ENCODE measurements at places on chromosomes 4 and X.

DNA sequence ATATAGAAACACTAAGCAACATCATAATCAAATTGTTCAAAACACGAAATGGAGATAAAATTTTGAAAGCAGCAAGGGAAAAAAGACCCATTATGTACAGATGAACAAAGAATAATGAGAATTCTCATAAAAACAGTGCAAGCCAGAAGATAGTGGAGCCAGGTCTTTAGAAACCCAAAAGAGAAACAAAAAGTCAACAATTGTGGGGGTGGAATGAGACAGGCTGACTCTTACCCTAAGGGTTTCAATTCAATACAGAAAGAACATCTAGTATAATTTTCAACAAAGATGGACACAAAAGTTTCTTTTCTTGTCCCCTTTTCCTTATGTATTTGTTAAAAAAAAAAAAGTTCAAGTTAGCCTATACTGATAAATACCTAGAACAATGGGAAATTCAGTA is 34.0 kb upstream of the MAGEB2 start:
- DNase-seq = no peak

DNA sequence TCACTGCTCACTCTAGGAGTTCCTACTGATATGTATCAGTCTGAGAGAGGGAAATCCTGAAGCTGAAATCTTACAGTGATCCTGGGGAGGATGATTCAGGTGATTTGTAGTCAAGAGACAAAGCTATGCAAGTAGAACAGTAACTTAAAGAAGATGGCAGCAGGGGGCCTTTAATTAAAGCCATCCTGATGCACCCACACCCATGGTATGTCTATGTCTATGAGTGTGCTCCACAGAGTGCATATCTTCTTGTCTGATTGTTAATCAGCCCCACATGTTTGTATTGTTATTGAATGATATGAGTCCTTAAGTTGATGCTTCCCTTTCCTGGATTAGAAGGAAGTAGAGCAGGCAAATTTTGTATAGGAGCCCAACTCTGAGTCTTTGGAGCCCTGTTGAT is 78.8 kb downstream of the NHS start:
- DNase-seq = no peak

- DNase-seq = no peak
Observed at GRCh38 chr4:159269116-159269515, 166.2 kb downstream of the RAPGEF2 start.

DNA sequence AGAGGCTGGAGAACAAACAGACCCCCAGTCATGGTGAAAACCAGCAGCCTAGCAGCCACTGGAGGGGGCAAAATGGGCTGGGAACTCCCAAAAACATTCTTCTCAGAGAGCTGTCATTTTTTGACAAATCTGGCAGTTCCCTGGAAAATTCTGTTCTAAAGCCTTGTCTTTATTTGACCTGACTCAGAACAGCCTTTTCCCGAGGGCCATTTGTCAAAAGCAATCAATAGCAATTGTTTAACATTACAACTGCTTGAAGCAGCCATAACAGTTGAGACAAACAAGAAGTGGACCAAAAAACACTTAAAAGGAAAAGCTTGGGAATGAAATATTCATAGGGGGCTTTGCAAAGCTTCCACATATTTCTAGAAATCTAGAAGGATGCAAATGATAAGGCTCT is 39.6 kb downstream of the SOWAHB start:
- no peak for DNase-seq

DNA sequence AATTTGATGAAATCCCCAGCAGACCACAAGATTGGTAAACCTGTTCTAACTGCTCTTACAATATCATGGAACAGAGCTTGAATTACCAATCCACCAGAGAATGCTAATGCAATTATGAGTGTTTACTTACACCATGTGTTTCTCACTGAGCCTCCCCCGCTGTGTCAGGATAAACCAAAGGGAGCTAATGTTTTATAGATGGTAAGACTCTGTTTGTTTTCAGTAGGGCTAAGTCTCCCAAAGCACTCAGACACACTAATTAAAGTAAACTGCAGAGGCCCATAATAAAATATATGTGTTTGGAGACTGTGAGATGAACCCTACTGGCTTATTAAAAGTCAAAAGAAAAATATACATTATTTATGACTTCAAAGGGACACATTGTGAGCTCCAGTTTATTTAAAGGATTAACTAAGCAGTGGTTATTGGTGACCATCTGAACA is 261.7 kb upstream of the FAM241A start:
- DNase-seq = no peak

DNA sequence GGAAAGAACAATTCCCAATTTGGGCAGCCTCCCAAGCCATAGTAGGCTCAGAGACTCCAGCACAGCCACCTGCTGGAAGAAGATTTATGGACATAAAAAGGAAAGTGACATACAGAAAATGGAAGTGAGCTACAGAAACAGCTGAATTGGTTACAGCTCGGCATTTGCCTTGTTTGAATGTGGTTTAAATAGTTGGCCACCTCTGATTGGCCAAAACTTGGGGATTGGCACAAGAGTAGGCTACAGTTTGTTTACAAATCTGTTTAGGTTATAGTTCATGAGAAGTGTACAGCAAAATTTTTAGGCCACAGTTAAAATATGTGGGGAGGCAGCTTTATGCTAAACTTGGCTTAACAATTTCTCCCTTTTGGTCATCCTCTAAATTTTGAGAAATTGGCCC is 150.4 kb downstream of the MAGEC1 start:
- DNase-seq = no peak

DNA sequence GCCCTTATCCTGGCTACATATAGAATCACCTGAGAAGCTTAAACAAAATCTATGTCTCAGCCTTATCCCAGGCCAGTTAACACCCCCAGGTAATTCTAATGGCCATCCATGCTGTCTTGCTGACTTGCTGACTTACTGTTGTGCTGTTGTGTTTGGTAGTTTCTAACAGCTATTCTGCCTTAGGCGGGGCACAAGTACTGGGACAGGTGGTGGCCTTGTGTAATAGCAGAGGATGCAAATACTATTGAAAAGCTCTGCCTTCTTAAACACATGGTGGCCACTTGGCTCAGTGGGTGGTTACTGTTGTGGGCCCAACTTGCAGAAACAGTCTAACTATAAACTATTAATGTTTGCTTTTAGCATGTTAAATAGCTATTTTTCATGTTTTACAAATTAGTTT is 56.2 kb downstream of the CDS1 start:
- no peak for DNase-seq

DNA sequence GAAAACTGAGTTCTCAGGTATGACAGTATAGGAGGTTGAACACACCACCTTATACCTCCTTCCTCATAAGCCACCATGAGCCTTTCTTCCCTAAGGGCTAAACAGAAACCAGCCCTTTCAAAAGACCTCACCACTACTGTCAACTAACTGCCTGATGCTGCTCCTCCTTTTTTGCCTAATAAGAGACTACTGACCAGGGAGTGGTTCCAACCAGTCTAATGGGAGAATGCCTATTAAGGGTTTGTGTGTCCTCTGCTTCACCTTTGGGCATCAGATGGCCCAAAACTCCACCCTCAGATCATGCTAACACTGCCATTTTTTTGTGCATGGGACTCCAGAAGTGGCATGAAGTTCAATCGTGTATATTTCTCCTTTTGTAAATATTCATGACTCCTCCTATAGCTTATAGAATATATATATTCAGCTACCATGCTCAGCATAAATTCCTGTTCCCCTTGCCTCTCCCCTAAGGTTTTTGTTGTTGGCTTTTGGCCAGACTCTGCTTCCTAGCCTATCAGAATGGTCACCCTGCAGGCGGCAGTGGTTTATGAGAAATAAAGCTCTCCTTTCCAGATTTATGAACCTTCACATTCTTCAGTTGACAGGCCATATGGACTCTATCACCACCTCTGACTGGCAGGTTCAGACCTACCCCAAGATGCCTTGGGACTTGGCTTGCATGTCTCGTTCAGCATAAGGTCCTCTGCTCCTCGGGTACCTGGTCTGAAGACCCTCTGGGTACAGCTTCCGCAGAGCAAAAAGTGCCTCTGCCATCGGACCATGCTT is 28.2 kb downstream of the FGFBP1 start:
- no peak for DNase-seq
